CD4-positive, alpha-beta memory T cell (primary cell): ENCODE measurements at places on chromosomes 7 and 10. TPM values are rescaled to one million over a fixed set of nuclear protein-coding genes. Genes with fewer than 3 reads are reported as not detected.

CYP2W1 gene
- total RNA-seq, result not detected

DNA sequence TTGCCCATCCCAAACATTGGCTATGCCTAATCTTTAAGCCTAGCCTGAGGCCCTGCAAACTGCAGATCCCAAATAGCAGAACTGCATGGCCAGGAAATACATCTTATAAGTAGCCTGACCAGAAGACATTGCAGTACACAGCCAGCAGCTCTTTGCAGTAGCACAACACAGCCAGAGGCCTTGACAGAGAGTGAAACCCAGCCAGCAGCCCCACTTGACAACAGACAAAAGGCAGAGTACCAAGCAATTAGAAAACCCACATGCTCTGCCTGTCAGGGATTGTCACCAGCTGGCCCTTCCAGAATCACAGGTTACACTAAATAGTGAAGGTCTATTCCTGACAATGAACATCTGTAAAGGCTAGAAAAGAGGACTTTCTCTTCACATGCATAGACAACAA, 242.8 kb upstream of the TMEM72 start:
- H3K27ac ChIP-seq, result no peak overlapping the region
- DNase-seq, result no peak
- H3K36me3 ChIP-seq, result no peaks in the 10 kb centered on the region
- no peaks in the 10 kb centered on the region for H3K4me1 ChIP-seq
- H3K4me3 ChIP-seq, result no peak overlapping the region

DNA sequence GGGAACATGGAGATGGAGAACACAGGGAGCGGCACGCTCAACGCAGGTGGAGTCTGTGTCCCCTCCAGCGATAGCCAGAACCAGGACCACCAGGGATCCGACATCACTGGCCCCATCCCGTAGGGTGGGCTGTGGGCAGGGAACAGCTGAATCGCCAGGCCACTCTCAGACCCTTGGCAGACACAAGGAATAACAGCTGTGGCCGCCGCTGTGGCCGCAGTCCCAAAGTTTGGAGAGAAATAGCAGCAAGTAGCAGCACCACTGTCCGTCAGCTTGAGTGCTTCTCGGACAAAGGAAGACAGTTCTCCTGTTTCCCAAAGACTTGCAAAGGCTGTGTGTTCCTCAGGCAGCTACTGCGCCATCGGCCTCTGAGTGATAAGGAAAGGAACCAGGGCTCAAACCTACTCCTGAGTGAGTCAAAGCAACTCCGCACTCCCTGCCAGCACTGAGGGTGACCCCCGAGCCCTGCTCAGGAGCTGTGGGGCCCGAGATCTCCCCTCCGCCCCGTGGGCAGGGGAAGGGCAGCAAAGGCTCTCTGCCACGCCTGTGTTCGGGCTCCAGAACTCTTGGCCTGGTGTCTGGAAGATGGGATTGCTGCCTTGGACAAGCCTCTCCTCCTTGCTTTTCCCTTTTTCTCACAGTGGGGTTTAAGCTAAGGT, 82.3 kb upstream of the FAM20C start:
- H3K4me3 ChIP-seq, result no peak overlapping the region
- H3K36me3 ChIP-seq, result no peaks in the 10 kb centered on the region
- no peaks in the 10 kb centered on the region for H3K27me3 ChIP-seq

- H3K27me3 ChIP-seq, result no peaks in the 10 kb centered on the region
- peaks cover 52% of the 10 kb centered on the region for H3K4me1 ChIP-seq
- no peak for DNase-seq
- H3K4me3 ChIP-seq, result peak overlapping the region; percentile 70
- H3K36me3 ChIP-seq, result no peaks in the 10 kb centered on the region
Observed at GRCh38 chr7:105269397-105269796, 119.3 kb downstream of the SRPK2 start.

GRCh38 chr10:4213441-4213840, 428.4 kb upstream of the KLF6 start:
- no peaks in the 10 kb centered on the region for H3K4me1 ChIP-seq
- no peak overlapping the region for H3K4me3 ChIP-seq
- no peak for DNase-seq
- no peak overlapping the region for H3K27ac ChIP-seq
- no peaks in the 10 kb centered on the region for H3K36me3 ChIP-seq

DNA sequence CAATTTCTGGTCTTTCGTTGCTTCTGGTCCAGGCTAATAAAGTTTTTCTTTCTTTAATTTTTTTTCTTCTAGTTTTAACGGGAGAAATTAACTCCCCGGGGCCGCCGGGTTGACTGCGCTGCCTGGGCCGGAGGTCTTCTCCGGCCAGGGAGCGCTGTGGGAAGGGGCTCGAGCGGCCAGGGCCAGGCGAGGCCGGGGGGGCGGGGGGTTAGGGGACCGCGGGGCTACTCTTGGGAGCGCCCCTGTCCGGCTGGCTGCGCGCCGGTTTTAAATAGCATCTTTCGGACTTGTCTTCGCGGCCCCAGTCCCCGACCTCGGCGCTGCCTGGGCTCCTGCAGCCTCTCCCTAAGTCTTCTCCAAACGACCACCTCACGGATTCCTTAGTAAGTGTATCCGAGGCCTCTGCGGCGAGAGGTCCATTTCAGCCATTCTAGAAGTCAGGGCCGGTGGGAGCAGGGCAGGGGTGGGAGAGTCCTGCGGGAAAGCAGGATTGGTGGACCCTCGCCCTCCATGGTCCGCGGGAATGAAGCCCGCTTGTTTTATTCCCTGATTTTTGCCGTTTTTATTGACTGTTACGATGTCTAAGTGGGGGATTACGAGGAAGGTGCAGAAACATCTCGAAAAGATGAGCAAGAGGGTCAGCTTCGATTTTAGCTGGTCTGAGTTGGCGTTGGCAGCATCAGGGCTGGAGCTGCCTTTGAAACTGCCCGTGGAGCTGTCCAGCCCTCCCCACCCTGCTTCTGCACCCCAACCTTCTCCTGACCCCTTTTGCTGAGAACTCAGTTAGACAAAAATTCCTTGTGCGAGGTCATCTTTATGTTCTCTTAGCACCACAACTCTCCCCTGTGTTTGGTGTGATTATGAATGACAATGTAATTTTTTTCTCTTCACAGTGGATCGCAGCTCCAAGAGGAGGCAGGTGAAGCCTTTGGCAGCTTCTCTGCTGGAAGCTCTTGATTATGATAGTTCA, 555 bp downstream of the PHF14 start:
- H3K4me3 ChIP-seq, result peak overlapping the region; percentile 81
- H3K36me3 ChIP-seq, result no peaks in the 10 kb centered on the region
- peaks cover 37% of the 10 kb centered on the region for H3K4me1 ChIP-seq
- no peak for DNase-seq
- peak overlapping the region; percentile 63 for H3K27ac ChIP-seq

- no peak overlapping the region for H3K4me3 ChIP-seq
- peaks cover 93% of the 10 kb centered on the region for H3K4me1 ChIP-seq
- no peak overlapping the region for H3K27ac ChIP-seq
- DNase-seq, result no peak
- peaks cover 3% of the 10 kb centered on the region for H3K36me3 ChIP-seq
- no peaks in the 10 kb centered on the region for H3K27me3 ChIP-seq
Observed at GRCh38 chr7:5697754-5698424, 83.6 kb downstream of the RNF216 start.
